ENCODE measurements at places on chromosomes 1 and 21.

DNA sequence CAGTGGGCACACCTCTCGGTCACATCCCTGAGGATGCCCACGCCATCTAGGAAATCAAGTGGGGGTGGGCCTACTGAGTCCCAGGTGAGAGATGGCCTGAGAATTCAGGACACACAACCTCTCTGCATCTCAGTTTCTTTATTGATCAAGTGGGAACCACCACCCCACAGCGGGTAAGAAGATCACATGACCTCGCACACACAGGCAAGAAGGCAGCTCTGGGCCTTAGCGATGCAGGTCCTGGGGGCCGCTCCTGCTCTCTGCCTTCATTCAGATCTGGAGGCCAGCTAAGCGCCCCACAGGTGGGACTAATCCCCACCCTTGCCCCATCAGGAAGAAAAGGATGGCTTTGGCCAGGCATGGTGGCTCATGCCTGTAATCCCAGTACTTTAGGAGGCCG, 63.2 kb downstream of the PGBD5 start:
- no peak for DNase-seq

- no peak for DNase-seq
Observed at GRCh38 chr1:95850763-95851162, 616.8 kb downstream of the RWDD3 start.

DNA sequence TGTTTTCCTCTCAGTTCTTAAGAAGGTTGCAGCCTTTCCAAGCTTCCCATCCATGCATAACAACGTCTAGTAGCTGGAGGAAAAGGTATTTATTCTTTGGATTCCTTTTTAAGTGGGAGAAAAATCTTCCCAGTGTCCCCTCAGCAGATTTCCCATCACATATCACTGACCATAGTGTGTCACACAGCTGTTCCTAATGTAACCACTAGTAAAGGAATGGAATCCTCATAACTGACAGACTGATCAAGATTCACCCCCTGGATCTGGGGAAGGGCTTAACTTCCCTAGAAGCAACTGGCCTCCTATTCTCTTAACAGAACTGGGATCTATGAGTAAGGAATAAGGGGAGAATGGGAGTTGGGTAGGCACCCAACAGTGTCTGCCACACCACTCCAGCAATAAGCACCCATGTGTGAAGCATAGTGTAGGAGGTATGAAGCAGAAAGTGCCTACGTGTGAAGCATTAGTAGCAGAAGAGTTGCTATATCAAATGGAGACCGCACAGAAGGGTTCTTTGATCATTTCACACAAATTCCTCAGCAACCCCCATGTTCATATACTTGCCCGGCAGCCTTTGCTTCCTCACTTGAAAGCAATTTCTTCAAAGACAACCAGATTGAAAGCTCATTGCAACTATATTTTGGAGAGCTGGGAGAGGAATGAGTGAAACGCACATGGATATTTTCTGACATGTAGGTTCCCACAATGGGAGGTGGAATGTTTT, 28.2 kb upstream of the DNAH14 start:
- no peak for DNase-seq

- no peak for DNase-seq
Observed at GRCh38 chr1:233327651-233328141, at the start of gene MAP3K21. Gene MAP3K21 (plus strand): TSS chr1:233327724. CDS start chr1:233328029, 305 bp downstream.

DNA sequence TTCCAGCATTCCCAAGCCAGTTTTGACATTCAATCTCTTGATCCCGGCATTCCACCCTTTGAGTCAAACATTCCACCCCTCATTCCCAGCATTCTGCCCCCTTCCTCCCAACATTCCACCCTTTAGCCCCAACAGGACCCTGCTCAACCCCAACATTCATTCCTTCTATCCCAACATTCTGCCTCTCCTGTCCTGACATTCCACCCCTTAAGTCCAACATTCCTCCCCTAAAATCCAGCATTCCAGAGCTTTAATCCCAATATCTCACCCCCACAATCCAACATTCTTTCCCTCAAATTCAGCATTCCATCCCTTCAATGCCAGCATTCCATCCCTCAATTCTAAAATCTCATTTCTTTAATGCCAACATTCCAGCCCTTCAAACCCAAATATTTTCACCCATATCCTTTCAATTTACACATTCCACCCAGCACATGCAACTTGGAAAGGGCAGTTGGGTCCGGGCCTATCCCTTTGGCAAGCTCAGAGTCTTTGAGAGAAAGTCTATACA, 22.9 kb downstream of the DDX20 start:
- no peak for DNase-seq

GRCh38 chr1:211611818-211612217, 32.9 kb upstream of the SLC30A1 start:
- no peak for DNase-seq

DNA sequence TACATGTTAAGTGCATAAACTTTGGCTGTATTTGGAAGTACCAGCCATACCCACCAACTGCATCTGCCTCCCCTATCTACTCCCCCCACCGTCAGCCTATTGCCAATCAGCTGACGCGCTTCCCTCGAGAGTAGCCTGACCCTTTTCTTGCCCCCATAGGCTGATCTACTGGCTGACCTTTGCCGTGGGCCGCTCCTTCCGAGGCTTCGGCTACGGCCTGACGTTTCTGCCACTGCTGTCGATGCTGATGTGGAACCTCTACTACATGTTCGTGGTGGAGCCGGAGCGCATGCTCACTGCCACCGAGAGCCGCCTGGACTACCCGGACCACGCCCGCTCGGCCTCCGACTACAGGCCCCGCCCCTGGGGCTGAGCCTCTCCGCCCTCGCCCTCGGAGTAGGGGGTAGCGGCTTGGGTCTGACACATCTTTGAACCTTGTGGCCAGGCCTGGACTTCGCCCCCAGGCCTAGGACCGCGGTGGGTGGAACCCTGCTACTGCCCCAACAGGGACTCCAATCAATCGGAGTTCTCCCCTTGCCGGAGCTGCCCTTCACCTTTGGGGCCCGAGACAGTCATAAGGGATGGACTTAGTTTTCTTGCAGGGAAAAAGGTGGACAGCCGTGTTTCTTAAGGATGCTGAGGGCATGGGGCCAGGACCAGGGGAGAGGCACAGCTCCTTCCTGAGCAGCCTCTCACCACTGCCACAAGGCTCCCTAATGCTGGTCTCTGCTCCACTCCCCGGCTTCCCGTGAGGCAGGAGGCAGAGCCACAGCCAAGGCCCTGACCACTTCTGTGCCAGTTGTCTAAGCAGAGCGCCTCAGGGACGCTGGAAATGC, 4.0 kb downstream of the GLMP start:
- DNase-seq = no peak

- no peak for DNase-seq
Observed at GRCh38 chr1:169072945-169073725, 33.4 kb upstream of the ATP1B1 start.

DNA sequence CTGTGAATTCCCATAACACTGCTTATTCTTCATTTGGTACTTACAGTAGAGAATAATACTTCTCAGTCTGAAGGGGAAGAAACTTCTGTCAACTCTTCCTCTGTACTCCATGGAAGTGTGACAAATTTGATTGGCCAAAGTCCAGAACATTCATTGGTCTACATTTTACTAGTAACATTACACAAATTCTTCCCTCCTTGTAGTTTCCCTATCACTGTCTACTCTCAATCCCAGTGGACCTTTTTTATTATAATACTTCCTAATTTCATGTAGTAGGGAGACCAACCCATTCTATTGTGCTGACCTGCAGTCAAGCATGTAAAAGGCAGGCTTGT, 74.7 kb downstream of the ALG6 start:
- DNase-seq = no peak

DNA sequence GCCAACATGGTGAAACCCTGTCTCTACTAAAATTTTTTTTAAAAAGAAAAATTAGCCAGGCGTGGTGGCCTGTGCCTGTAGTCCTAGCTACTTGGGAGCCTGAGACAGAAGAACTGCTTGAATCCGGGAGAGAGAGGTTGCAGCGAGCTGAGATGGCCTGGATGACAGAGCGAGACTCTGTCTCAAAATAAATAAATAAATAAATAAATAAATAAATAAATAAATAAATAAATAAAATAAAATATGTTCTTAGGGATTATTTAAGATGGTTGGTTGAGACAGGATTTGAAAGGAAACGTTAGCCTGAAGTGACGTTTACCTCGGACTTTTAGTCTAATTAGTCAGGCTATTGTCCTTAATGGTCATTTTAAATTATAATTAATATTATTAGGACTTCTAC, 88.5 kb upstream of the CHRM3 start:
- DNase-seq = no peak

DNA sequence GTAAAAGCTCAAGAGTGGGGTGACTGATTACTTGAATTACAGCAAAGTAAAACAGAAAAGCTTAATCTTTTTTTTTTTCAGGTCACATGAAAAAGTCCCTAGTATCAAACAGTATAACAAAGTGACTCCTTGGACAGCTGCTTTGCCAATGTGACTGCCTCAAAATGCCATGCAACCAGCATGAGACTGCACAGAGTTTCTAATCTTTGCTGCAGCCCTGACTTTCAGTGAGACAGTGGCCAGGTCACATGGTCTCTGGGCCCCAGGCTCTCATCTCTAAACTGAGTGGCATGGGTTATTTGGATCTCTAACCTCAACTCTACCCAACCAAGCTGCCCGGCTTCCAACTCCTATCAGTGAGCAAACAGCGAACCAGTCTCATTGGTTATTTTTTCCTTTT, 169.0 kb downstream of the VAV3 start:
- DNase-seq = no peak

DNA sequence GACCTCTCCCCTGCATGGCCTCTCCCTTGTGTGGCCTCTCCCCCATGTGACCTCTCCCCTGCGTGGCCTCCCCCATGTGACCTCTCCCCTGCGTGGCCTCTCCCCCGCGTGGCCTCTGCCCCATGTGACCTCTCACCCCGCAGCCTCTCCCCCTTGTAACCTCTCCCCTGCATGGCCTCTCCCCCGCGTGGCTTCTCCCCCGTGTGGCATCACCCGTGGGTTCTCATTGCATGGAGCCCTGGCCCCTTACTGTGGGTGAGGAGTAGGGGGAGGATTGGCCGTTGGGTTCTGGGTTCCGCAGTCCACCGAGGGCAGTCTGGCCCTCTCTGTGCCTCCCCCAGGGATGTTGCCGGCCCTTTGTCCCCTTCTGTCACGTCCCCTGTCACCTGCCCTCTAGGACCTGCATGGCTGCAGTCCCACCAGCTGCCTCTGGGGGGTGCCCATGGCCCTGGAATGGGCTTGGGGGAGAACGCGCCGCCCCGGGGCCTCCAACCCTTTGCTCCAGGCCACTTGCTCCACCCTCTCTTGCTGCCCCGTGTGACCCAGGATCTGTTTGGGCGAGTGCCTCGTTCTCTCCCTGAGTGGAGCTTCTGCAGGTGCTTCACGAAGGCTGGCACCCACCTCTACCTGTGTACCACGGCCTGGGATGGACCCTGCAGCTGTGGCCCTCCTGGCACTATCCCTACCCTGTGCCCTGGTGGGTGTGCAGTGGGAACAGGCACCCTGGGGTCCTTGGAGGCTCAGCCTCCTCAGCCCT, 21.3 kb downstream of the RRP1 start:
- DNase-seq = peak; percentile 82

DNA sequence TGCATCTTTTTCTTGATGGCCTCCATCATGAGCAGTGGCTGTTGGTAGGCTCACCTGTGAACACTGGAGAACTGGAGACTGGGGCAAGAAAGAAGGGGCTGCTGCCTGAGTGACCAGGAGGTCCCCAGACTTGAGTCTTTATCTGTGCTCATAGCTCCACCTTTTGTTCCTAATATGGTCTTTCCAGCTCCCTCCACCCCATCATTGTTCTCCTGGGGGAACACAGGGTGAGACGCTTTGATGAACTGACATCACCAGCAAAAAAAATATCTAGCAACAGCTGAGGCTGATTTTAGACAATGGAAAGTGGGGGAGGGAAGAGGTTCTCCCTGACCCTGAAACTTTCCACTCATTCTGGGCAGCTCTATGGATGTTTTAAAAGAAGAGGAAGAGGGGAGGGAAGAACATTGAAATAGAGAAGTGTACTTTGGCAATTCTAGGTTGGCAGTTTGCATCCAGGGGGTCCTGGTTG, at the start of gene TPM3:
Gene TPM3 (minus strand): TSS at position 111 of the 472 bp plus-strand sequence. CDS start 82 bp downstream, at position 29.
- DNase-seq = no peak

GRCh38 chr1:56590520-56591011, 11.2 kb upstream of the PLPP3 start:
- no peak for DNase-seq

- no peak for DNase-seq
Observed at GRCh38 chr1:4621646-4622045, 32.8 kb upstream of the AJAP1 start.

- DNase-seq = no peak
Observed at GRCh38 chr1:109984190-109984455, 442 bp upstream of the AHCYL1 start.

- no peak for DNase-seq
Observed at GRCh38 chr1:234782105-234782751, 172.2 kb upstream of the IRF2BP2 start.

Data from stimulated activated CD8-positive, alpha-beta memory T cell treated with anti-CD3 and anti-CD28 coated beads, Interleukin-2, amount 100 ng/mL, for 1 hour (primary cell).